ENCODE measurements at places on chromosomes 4 and X.

DNA sequence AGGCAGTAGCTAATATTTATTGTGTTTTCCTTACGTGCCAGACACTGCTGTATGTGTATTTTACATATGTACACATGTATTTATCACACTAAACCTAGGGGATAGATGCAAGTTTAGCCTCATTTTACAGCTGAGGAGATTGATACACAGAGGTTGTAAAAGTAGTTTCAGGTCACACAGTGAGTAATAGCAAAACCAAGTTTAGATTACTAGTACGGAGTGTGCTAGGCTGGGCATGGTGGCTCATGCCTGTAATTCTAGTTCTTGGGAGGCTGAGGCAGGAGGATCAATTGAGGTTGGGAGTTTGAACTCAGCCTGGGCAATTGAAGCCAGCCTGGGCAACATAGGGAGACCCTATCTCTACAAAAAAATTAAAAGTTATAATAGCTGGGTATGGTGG, 701.1 kb upstream of the ATOH1 start:
- no peak for DNase-seq

GRCh38 chrX:23870041-23870440, 37.7 kb downstream of the APOO start:
- no peak for DNase-seq

GRCh38 chr4:6231663-6232165, 31.4 kb upstream of the JAKMIP1 start:
- DNase-seq, result no peak

- no peak for DNase-seq
Observed at GRCh38 chr4:81164623-81165416, 50.2 kb downstream of the PRKG2 start.

DNA sequence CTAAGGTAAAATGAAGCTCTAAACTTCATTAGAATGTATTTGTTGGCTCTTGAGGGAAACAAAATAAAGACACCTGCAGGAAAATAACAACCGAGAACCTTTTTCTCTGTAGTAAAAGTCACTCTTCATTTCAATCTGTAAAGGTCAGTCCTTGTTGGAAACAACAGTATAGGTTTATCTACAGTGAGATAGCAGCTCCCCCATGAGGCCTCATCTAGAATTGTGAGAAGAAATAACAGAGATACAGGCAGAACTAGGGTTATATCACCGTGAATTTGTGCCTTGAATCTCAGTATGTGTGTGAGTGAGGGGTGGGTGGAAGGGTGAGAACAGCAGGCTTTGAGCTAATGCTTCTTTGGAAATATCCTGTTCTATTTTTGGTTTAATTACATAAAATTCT, 107.8 kb upstream of the FMR1 start:
- no peak for DNase-seq

- DNase-seq, result no peak
Observed at GRCh38 chr4:155569960-155570515, 96.6 kb upstream of the GUCY1A1 start.

- no peak for DNase-seq
Observed at GRCh38 chr4:22235698-22236097, 280.2 kb downstream of the ADGRA3 start.

- no peak for DNase-seq
Observed at GRCh38 chr4:101199507-101200285, 147.6 kb downstream of the PPP3CA start.

GRCh38 chr4:4474476-4474875, 67.4 kb downstream of the STX18 start:
- DNase-seq, result no peak

DNA sequence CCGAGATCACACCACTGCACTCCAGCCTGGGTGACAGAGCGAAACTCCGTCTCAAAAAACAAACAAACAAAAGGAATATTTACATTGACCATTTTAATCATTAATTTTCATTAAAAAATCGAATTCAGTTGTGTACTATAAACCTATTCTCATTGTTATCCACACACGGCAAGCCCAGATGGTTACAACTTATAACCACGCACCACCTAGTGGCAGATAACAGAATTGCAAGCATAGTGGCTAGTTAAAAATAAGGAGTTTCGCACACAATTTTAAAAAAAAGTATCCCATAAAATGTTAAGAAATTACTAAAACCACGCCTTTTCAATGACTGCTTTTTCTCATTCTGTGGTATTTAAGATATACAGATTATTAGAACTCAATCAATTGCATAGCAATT, 25.4 kb downstream of the MBNL3 start:
- no peak for DNase-seq

DNA sequence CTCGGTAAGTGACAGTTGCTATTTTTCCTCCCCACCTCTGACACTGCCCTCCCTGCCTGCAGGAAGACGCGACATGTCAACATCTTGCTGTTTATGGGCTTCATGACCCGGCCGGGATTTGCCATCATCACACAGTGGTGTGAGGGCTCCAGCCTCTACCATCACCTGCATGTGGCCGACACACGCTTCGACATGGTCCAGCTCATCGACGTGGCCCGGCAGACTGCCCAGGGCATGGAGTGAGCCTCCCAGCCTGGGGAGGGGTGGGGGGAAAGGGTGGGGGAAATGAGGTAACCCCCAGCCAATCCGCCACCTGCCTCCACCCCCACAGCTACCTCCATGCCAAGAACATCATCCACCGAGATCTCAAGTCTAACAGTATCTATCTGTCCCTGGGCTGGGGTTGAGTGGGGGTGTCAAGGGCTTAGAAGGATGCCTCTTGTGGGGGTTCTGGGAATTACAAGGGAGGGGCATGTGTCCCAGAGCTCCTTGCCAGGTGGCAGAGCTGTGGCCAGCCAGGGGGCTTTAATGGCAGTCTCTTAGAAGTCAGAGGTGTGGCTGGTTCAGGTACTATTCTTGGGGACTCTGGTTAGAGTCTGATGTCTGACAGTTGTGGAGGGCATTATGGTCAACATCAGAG, 7.8 kb downstream of the ARAF start:
- DNase-seq, result peak; percentile 34

- no peak for DNase-seq
Observed at GRCh38 chr4:158169506-158169905, 3.3 kb downstream of the GASK1B start.

DNA sequence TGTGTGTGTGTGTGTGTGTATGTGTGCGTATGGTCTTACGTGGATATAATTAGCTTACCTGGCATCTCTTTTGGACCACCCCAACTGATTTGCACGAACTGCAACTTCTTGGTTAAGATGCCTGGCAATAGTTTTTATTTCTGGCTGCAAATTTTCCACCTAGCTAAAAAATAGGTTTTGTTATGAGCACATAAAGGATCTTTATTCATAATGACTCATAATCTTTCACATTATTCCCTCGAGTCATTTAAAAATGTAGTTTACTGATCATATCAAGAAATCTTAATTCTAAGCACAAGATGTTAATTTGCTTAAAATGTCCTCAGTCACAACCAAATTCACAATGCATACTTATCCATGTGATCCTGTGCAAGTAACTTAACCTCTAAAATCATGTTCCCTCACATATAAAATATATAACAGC, 1.5 kb downstream of the COX18 start:
- DNase-seq, result no peak

DNA sequence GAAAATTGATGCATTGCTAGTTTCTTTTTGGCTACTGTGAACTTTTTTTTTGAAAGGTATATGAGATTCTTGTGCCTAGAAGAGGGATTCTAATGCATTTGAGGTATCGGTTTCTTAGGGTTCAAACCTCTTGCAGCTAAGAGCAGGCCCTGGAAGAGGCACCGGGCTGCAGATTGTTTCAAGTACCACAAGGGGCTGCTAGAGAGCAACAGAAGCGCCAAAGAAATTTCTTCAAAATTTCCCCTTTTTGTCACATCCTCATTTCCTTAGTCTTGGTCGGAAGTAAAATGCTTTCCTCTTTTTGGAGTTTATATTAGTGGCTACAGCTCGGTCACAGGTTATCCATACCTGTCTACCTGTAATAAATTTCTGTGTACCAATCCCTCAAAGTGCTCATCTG, 89.8 kb downstream of the PDGFRA start:
- DNase-seq, result peak; percentile 16

GRCh38 chrX:110743679-110744340, 51.8 kb downstream of the CHRDL1 start:
- no peak for DNase-seq

GRCh38 chr4:59387759-59388758, 1812.1 kb upstream of the ADGRL3 start:
- no peak for DNase-seq

DNA sequence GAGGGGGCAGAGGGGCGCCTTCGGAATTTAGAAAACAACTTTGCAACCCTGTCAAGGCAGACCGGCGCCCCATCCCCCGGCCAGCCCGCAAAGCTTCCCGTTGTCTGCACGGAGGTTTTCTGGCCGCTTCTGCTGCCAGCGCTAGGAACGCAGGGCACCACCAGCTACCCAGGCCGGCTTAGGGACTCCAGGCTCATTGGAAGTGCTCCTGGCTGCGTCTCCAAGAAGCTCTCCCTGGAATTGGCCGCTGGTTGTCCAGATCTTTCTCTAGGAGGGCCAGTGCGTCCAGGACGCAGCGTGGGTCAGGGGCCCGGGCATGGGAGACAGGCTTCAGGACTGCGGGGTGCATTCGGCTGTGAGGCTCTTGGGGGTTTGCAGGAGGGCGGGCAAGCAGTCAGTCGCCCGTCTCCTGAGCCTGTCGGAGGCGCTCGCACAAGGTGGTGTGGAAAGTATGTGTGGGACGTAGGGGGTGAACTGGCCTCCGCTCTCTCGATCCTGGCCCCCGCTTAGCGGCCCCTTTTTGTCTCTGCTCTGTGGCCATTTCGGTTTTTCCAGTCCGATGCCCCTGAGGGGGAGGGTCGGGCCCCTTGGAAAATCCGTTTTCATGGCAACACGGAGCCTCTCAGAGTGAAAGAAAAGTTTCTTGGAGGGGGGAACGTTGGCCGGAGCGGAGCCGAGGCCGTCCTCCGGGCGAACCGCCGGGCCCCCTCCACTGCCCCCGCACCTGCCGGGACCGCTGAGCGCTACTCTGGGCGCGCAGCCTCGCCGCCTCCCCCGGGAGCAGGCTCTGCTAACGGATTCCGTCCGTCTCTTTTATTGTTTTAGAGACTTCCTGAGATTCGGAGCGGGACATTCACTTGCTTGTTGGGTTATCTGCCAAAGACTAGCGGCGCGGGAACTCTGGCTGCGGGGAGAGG, 810 bp upstream of the SOX3 start:
- no peak for DNase-seq

DNA sequence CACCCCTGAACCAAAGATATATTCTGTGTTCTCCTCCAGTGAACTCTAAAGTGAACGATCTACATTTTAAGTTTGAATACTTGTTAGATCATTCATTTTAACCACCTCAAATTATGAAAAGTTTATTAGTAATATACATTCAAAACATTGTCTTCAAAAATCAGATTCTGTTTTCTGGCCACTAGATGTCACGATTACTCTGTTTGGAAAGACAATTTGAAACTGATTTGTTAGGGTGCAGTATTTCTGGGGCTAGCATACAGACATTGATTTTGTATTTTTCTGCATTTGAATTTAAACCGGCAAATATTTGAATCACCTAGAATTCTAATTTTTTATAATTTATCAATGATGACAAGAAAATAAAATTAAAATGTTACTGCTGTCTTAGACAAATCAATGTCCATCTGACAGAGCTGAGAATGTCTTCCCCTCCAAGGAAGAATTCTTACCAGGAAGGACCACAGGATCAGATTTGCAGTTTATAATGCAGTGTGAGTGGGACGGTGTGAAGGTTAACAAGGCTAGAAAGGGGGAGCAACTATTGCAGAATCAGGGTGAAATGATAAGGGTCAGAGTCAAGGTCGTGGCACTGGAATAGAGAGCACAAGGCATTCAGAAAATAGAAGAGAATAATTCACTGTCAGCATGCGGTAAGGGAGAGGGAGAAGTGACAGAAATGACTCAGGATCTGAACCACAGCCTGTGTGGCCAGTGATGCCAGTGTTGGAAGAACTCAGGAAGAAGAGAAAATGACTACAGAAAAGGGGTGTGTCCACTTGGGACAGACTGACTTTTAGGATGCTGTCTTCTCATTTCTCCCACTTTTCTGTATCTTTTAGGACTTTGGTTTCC, 91.6 kb downstream of the ANXA10 start:
- no peak for DNase-seq

DNA sequence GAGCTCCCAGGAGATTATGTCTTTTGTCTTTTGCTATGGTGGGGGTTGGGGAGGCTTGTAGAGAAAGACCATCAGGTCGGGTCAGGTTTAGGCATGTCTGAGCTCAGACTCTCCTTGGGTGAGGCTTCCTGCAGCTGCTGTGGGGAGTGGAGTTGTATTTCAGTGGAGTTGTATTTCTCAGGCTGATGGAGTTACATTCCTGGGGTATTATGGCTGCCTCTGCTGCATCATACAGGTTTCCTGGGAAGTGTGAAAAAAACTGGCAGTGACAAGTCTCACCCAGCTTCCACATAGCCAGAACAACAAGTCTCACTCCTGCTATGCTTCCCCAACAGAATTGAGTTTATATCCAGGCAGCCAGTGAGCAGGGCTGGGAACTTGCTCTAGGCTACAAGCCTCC, 119.3 kb downstream of the VSIG4 start:
- DNase-seq, result no peak

DNA sequence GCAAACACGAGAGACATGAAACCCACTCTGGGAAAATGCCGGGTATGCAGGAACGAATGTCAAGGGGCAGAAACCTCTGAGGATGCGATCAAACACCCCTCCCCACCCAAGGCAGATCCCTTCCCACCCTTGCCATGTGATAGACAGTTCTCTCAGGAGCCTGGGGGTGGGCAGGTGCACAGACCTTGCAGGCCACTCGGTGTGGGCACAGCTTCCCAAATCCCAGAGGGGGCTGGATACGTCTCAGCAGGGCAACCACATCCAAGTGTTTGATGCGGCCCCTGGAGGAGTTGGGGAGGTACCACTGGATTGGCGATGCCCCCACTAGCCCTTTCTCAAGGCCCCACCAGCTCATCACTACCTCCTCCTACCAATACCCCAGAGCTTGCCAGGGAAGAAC, 10.4 kb upstream of the SYP start:
- DNase-seq, result no peak

DNA sequence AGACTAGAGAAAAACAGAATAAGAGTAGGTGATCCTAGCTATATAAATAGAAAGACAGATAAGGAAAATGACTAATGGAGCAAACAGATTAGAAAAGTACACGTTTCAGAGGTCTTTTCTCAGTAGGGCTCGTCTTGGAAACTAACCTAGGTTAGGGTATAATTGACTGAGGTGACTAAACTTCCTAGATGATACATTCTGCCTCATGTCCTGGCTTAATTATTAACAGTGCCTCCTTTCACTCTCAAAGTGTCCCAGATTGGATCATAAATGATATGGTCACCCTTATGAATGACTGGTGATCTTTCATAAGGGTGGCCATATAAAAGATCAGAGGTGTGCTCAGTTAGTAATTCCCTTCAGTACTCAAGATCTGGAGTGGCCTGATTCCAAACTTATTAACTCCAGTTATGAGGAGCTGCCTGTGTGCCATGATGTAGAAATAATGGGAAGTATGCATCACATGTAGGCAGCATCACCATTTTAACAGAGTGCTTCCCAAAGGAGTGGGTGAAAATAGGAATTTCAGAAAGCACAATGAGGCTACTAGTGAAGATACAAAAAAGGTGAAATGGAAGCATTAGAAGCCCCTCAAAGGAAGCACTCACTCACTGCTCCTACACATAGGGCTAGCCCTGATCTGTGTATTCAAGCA, 14.7 kb upstream of the GRIA3 start:
- no peak for DNase-seq

Measured in CD4-positive, alpha-beta T cell treated with Interferon gamma for 1 hour (primary cell).